ENCODE measurements at places on chromosomes 3 and 15.

- no peak for DNase-seq
These were observed 89.0 kb upstream of the FGF12 start for GRCh38 chr3:192816351-192816750.

DNA sequence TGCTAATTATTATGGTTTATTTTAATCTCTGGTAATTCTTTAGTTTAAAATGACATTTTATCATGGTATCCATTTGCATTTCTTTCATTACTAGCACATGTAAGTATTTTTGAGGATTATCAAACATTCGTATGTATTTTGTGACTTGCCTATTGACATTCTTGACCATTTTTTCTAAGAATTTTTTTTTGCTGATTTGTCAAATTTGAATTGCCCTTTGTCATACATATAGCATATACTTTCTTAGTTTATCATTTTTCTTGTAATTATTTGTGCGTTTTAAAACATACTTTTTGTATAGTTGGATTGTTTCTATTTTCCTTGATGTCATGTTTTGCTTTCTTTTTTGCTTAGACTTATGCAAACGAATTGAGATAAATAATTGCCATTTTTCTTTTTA, 358.5 kb upstream of the RBMS3 start:
- DNase-seq, result no peak

DNA sequence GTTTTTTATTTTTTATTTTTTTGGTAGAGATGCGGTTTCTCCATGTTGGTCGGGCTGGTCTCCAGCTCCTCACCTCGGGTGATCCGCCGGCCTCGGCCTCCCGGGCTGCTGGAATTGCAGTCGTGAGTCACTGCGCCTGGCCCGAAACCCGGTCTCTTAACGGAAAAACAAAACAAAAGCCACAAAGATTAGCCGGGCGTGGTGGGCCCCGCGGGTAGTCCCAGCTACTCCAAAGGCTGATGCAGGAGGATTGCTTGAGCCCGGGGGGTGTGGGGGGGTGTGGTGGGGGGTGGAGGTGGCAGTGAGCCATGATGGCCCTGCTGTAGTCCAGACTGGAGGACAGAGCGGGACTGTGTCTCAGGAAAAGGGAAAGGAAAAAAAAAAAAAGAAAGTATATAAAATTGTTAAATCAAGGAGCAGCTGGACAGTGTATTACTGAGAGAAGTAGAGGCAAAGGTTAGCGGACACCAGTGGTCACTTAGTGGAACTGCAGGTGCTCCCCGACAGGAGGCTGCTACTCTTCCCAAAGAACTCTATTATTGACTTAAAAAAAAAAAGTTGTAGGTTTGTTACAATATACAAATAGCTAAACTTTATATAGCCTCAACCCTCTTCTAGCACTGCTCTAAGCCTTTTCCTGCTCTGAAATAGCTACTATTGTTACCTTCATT, 30.3 kb upstream of the TUBGCP5 start:
- DNase-seq, result no peak

GRCh38 chr3:4587061-4587837, 94.1 kb downstream of the ITPR1 start:
- DNase-seq, result peak; percentile 61

DNA sequence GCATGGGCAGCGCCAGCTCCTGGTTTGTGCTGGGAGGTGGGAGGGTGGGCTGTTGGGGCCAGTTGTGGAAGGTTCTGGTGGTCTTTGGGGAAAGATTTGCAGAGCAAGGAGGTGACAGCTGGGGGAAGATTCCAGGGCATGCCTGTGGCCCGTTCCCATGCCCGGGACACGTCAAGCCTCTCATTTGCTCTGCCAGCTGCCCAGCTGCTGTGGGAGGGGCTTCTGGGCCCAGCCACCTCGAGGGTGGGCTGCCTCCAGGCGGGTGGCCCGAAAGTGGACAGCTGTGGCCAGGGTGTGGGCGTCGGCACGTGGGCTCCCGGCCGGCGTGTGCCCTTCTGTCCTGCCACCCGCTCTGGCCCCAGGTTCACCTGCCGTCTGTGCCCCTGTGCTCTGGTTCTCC, 17.2 kb downstream of the PLXNA1 start:
- no peak for DNase-seq

DNA sequence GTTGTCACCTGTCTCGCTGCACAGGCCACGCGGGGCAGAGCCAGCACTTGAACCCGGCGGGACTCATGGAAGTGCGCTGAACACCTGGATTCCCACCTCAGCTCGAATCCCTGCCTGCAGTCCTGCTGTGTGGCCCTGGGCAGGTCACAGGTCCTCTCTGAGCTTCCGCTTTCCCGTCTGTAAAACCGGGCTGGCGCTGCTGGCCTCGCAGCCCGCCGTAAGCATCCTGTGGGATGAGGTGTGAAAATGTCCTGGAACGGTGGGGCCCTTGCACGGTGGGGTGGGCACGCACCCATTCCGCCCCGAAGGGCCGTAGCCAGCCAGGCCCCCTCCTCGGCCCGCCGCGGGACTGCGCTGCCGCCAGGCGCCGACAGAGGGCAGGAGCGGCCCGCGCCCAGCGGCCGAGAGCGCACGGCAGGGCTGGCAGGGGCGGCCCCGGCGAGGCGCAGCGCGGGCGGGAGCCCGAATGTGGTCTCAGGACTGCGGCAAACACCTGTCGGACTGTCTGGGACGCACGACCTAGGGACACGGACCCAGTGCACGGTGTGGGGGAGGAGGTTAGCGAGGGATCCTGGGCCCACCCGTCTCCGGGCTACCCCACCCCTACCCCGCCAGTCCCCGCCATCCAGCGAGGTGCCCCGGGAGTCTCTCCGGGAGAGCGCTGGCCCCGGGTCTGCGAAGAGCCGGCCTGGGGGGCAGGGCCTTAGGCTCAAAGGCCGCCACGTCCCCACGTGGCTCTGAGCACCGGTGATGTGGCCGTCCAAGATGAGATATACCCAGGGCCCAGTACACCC, 40.4 kb downstream of the DNAJB8 start:
- peak; percentile 88 for DNase-seq

- DNase-seq, result no peak
These were observed 287.3 kb upstream of the TLE3 start for GRCh38 chr15:70385052-70385451.

DNA sequence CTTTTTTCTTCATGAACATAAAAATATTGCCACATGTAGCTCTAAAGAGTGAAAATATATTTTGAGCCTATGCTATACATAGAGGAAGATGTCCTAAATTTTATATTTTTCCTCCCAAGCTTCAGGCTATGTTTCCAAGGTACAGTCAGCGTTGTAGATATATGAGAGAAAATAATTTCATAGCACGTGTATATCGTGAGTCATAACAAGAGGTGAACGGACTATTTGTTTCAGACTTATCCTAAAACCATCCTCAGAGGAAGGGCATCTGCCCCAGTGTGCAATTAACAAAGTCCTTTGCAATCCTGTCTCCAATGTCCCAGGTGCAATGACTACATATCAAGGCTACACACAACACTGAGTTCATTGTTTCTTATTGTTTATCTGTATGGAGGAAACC, 177.3 kb upstream of the ARRDC4 start:
- no peak for DNase-seq

DNA sequence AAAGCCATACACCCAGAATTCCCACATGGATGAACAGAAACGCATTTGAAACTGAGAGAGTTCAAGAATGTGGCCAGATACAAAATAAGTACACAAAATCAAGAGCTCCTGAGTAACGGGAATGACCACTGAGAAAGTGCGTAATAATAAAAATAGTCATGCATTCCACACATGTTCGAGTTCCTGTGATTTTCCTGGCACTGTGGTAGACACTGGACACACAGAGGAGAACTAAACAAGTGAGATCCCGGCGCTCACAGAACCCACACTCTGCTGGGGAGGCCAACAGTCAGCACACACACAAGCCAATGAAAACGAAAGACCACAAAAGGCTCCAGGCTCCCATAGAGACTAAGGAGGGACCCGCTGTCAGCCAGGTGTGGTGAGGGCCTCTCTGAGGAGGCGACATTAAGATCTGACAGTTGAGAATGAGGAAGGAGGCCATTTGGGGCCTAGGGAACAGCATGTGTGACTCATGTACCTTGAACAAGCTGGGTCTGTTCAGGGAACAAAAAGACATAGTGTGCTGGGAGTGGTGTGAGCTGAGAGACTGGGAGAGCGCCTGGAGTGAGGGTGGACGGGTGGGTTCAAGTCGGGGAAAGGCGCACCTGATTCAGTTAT, 5.1 kb downstream of the FAM107A start:
- no peak for DNase-seq

- DNase-seq, result no peak
These were observed 70.0 kb upstream of the ALDH1A3 start for GRCh38 chr15:100809587-100809986.

- no peak for DNase-seq
These were observed 501.8 kb downstream of the ZPLD1 start for GRCh38 chr3:102936511-102937045.

- DNase-seq, result no peak
These were observed 139.2 kb upstream of the EOMES start for GRCh38 chr3:27861046-27862036.

All from activated CD8-positive, alpha-beta memory T cell treated with anti-CD3 and anti-CD28 coated beads, Interleukin-2, amount 50 U/mL, for 48 hours (primary cell).